ENCODE measurements at places on chromosomes 6 and 20.

GRCh38 chr6:41578217-41579087 is 32.3 kb downstream of the FOXP4 start:
- DNase-seq: peak; percentile 52

- no peak for DNase-seq
Observed at GRCh38 chr6:3211681-3212080, 15.8 kb downstream of the TUBB2B start.

- peak; percentile 68 for DNase-seq
Observed at GRCh38 chr6:119446115-119446554, 96.6 kb upstream of the MAN1A1 start.

DNA sequence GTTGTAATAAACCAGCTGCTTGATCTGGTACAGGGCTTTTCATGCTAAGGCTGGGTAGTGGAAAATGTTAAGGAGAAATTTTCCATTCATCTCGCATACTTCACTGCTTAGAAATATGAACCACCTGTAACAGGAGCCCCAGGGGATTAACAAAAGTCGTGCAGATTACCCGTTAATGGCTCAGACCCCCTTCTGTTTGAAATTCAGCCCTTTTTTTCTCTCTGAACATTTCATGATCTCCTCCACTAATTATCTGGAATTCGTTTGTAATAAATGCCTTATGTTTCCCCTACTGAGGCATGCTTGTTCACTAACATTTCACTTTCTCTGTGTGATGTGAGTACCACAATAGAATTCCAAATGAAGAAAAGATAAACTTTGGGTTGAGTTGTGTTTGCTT is 336.4 kb upstream of the HSF2 start:
- DNase-seq: no peak

- DNase-seq: no peak
Observed at GRCh38 chr20:39603219-39603618, 641.1 kb downstream of the DHX35 start.

GRCh38 chr20:51800872-51801121 is 1.5 kb downstream of the SALL4 start:
- DNase-seq: peak; percentile 21

DNA sequence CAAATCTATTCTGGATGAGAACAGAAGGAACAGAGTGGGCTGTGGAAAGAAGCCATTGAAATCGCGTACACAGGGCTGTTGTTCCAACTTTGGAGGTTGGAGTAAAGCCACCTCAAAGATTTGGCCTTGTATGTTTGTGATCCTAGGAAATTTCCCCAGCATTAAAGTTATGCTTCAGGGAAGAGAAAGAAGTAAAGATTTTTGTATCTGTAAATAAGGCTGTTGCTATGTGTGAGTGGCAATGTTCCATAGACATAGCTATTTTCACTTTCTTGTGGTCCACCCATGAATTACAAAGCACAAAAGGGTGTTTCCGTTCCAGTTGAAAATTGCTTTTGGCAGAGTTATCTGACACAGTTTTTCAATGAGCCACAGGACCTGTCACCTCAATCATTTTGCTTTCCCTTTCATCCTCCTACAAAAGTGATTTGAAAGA is 321.3 kb downstream of the TFAP2B start:
- DNase-seq: no peak

- DNase-seq: no peak
Observed at GRCh38 chr6:5072440-5072839, 12.7 kb upstream of the PPP1R3G start.

DNA sequence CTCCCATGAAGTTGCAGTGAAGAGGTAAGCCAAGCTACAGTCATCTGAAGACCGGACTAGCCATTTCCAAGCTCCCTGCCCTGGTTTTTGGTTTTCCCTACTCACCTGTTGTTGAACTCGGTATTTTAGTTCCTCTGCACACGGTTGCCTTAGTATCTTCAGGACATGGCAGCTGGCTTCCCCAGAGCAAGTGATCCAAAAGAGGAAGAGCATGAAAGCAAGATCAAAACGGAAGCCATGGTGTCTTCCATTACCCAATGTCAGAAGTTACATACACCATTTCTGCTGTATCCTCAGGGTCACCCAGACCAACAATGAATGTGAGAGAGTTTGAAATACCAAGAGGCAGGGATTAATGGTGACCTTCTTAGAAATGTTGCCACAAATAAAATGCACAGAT is 276.6 kb upstream of the CNR1 start:
- no peak for DNase-seq

GRCh38 chr6:138106665-138107077 is 548 bp downstream of the PERP start:
- DNase-seq: no peak

- DNase-seq: peak; percentile 42
Observed at GRCh38 chr6:137882225-137882961, 15.3 kb downstream of the TNFAIP3 start.

- DNase-seq: no peak
Observed at GRCh38 chr20:43284486-43284885, 94.8 kb upstream of the PTPRT start.

All from fibroblast of lung (primary cell).